ENCODE measurements at places on chromosomes 4 and X.

- no peak for DNase-seq
These were observed 835.5 kb downstream of the PDHA2 start for GRCh38 chr4:96675416-96675815.

DNA sequence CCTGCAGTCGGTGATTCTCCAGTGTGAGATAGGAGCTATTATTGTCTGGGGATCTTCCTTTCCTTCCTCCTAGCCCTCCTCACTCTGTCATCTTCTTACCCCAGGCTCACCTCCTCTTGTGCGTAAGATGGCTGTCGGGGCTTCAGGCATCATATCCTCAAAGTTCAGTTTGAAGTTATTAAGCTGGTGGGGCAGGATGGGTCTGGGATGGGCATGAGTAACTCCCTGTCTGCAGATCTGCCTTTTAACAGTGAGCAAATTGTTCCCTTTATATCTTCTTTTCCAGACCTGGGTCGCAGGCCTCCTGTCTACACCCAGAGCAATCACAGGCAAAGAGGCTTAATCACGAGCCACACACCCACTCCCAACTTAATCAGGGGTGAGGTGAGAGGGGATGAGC lies 900 bp upstream of the MTMR1 start:
- DNase-seq = no peak

DNA sequence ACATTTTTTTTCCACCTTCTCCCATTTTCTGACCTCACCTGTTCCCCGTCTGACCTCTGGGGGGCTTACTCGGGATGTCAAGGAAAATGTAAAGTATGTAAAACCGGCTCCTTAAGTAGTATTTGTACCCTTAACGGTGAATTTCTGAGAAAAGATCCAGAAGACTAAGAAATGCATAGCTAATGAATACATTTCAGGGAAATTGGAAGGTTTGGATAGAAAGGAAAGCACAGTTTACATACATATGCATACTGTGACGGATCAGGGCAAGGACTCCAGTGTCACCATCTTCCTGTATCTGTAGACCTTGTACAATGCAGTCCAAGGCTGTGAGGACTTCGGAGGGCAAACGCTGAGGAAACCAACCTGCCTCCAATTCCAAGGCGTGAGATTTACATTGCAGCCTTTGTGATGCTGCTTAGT lies 2185.9 kb upstream of the TENM3 start:
- no peak for DNase-seq

GRCh38 chr4:3822230-3822947 lies 56.2 kb downstream of the ADRA2C start:
- DNase-seq = no peak

- no peak for DNase-seq
These were observed 360.5 kb upstream of the SLC7A11 start for GRCh38 chr4:138602664-138603063.

- DNase-seq = no peak
These were observed 38.9 kb downstream of the FNIP2 start for GRCh38 chr4:158807691-158808090.

DNA sequence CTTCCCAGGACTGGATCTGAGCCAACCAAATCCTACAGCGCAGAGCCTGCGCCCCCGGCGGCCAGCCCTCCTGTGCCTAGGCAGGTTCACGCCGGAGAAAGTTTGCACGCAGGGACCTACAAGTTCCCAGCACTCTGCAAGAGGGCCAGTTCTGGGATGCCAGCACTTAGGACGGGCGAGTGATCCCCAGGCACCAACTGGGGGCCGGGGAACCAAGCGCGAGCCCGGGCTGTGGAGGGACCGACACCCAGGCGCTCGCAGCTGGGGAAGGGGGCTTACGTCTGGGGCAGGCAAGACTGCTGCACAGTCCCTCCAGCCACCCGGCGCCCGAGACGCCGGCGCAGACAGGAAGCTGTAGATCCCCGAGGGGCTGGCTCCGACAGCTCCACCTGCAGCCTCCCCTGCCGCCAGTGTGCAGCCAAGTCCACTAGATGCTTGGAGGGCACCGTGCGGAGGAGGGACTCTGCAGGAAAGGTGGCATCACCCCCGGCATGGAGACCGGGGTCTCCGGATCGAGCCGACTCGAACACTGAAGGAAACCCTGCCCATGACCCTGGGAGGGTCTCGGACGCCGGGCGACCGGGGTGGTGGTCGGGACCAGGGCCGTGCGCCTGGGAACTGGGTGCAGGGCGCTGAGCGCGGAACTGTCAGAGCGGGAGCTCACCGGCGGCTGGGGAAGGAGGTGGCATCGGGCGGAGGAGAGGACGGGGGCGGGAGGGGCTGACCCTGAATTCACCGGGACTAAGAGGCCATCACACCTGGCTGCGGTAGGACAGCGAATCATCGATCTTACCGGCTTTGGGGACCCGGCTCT lies 566 bp downstream of the CORIN start:
- no peak for DNase-seq

Measured in NCI-H1436 treated with DMSO at 0.1 percent for 48 hours (cell line).